ENCODE measurements at places on chromosomes 11 and 22.

- no peak for DNase-seq
These were observed 11.4 kb downstream of the FAM181B start for GRCh38 chr11:82722231-82722630.

DNA sequence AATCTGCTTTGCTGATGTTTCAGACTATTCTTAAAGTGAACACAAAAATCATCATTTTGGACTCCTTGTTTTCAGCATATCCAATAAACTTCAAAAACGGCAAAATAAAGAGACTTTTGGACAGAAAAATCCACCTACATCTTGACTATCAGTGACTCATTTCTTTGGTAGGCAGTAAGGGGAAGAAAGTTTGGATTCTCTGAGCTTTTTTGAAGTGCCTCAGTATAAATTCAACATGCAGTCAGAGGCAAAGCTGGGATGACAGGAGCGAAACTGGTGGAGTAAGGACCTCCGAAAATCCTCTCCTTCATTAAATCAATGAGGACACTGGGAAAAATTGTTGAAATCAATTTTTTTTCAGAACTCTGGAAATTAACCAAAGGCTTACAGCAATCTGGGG lies 29.7 kb downstream of the EFCAB6 start:
- DNase-seq: no peak

GRCh38 chr22:19129871-19130270 lies 1.2 kb upstream of the TSSK2 start:
- no peak for DNase-seq

DNA sequence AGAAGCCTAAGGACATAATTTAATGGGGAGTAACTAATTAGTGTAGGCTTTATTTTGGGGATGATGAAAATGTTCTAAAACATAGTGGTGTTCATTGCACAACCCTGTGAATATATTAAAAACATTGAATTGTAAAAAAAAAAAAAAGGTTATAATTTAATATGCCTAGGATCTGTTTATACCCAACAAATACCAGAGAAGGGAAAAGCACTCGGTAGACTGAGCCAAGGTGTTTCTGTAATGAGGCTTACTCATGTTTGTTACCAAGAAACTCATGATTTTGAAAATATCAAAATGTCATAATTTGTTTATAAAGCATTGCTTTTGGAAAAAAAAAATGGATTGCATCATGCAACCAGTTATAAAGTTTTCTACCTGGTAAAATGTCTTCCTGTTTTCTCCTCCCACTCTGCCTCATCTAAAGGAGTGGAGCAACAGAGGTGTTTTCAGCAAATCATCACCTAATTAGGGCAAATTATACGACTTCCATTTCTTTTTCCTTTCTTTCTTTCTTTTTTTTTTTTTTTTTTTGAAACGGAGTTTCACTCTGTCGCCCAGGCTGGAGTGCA lies 14.2 kb upstream of the EIF3M start:
- no peak for DNase-seq

GRCh38 chr22:39688186-39688785 lies 117.7 kb downstream of the CACNA1I start:
- DNase-seq: no peak

DNA sequence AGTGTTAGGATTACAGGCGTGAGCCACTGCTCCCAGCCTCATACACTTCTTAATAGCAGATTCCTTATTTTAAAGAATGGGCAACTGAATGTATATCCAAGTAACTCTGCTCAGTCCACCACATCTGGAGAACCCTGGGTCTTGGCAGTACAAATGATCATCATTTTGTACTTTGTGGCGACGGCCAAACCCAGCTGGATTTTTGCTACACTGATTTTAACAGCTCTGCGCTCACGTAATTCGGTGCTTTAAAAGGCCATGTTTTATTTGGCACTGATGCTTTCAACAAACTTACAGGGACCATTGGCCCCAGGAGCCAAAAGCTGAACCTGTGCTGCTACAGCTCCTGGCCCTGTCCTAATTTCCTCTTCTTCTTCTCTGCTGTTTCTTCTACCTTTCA lies 60.8 kb upstream of the PDE3B start:
- no peak for DNase-seq

DNA sequence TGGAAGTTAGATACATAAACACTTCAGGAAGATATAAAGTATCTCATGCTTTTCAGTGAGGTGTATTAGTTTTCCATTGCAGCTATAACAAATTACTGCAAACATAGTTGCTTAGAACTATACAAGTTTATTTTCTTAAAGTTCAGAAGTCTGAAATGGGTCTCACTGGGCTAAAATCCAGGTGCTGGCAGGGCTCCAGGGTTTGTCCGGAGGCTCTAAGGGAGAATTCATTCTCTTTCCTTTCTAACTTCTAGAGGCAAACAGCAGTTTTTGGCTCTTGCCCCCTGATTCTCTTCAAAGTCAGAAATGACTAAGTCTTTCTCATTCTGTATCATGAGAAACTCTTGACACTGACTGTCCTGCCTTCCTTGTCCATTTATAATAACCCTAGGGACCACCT lies 138.8 kb downstream of the AASDHPPT start:
- DNase-seq: no peak

GRCh38 chr11:70796648-70797227 lies 398.4 kb downstream of the CTTN start:
- DNase-seq: no peak

DNA sequence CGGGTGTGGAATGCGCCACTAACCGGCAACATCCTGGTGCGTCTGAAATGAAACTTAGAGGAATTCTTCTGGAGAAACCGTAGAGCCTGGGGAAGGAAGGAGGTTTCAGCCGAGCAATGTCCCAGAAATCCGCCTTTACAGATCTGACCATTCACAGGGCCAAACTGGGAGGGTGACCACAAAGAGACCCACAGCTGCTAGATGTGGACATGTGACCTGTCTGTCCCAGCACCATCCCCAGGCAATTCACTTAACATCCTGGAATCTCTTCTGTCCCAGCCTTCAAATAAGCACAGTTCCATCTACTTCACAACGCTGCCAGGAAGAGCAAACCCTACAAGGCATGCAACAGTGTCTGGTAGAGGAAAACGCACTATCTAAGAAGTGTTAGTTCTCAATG lies 9.8 kb downstream of the MCAT start:
- DNase-seq: no peak

DNA sequence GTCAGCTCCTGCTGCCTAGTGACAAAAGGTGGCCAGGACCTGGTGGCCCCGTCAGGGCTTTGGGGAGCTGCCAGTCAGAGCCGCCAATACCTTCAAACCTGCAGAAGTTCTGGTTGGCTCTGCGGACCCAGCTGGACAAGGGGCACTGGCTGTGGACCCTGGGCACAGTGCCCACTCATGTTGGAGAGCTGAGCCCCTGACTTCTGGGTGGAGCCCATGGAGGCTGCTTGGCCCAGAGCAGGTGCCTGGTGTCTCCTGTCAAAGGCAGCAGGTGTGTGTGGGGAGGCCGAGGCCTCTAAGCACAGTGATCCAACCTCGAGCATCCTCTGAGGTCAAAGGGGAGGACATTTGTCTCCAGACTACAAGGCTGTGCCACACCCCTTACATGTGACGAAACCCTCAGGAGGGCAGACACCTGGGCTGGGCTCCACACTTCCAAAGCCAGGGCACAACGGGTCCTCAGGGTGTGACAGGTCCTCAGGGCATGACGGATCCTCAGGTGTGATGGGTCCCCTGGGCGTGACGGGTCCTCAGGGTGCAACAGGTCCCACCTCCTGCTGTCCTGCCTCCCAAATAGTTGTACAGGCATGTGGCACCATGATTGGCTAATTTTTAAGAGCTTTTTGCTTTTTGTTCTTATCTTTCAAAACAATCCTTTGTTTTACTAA lies 37.0 kb downstream of the MUC2 start:
- no peak for DNase-seq

Measured in hematopoietic multipotent progenitor cell treated with erythropoietin and hydrocortisone succinate and interleukin-3 and kit ligand, for 15 days (in vitro differentiated cells).